ENCODE measurements at places on chromosomes 7 and 10.

DNA sequence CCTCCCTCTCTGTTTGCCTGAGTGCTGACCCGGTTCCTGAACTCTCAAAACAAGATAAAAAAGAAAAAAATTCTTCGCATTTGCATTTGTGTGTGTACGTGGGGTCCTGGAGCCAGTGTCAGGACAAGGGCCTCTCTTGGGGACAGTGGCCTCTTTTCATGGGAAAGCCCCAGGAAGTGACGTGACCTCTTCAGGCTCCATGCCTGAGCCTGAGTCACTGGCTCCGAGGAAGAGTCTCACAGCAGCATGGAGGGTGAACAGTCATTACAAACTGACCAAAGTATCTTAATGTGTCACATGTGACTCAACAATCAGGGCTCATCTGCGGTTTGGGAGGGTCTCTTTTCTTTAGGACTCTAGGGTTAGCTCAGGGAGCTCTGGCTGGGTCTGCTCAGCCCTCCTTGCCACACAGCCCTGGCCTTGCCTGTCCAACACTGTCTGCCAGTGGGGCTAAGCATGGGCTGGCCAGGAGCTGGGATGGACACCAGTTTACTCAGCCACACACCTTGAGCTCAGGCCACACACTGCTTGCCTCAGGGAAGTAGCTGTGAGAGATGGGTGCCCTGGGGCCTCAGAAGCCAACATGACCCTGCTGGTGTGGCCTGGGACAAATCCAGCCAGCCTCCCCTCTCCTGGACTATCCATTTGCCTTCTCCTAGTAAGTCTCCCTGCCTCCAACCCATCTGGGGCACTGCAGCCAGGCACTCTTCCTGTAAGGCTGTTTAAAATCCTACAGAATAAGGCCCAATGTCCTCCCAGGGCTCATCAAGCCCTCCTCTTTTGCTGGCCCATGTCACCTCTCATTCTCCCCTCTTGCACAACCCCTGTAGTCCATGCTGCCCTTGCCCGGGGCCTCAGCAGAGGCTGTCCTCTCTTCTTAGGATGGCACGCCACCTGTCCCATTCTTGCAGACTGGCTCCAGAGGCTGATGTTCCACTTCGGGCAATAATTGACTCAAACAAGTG, 10.5 kb downstream of the TMEM273 start:
- DNase-seq: peak; percentile 66

DNA sequence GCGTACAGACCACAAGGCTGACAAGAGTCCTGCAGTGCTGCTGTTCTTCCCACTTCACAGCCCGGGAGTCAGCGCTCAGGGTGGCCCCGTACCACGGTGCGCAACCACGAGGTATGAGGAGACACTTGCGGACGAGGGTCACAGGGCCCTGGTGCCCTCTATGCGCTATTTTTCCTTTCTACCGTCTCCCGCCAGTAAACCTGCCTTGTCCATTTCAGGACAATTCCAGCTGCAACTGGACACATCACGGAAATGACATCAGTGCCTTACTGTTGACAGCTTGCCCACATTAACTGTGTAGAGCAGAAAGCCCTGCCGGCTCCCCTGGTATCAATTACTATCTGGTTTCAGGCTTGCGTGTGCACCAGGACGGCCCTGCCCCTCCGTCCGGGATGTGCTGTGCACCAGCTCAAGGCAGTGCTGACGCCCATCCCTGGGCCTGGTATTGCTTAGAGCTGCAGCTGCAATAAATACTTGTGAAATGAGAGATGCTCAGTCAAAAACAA, 65.1 kb downstream of the ZRANB1 start:
- DNase-seq: no peak

DNA sequence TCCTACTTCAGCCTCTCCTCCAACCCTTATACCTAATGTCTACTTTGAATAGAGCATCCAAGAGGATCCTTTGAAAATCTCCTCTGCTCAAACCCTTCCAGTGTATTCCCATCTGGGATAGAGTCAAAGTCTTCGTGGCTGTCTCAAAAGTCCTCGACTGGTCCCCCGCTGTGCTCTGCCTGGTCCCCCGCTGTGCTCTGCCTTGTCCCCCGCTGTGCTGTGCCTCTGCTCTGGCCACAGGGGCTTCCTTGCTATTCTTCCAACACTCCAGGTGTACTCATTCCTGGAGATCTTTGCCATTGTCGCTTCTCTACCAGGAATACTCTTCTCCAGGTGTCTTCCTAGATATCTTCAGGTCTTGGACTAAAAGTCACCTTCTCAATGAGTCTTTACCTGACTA, 36.1 kb upstream of the COMMD3 start:
- no peak for DNase-seq

- no peak for DNase-seq
Observed at GRCh38 chr7:32093415-32094408, 23.5 kb upstream of the PDE1C start.

All from activated naive CD4-positive, alpha-beta T cell treated with anti-CD3 and anti-CD28 coated beads for 36 hours (primary cell).